NCI-H526 treated with DMSO at 0.1 percent for 48 hours (cell line): ENCODE measurements at places on chromosomes 1 and 21.

GRCh38 chr1:38991638-38992411, 749 bp downstream of the AKIRIN1 start:
- DNase-seq = peak; percentile 45

GRCh38 chr1:116203181-116203723, 92.1 kb downstream of the MAB21L3 start:
- no peak for DNase-seq

DNA sequence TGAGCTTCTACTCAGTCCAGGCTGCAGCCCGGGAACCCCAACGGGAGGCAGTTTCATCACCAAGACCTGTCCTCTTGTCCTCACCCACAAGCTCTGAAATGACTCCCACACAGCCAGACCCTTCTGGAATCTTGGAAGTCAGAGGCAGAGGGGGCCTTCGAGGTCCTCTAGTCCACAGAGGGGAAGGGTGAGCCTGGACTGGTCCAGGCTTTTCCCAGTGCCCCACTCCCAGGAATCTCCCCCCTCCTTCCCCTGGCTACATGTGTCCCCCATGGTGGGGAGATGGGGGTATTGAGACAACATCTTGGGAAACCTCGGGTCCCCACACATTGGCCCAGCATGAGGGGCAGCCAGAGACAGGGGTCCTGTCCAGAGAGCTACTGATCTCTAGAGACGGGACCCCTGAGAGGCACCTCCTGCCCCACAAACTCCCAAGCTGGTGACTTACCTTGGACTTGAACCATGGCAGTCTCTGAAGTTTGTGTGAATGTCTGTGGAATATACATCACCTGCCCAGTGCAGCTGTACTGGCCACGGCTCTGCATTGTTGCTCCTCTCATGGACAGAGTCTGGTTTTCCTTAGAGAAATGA, 19.4 kb upstream of the SLAMF9 start:
- no peak for DNase-seq

- no peak for DNase-seq
Measured at GRCh38 chr1:12177156-12177998, 10.6 kb downstream of the TNFRSF1B start.

DNA sequence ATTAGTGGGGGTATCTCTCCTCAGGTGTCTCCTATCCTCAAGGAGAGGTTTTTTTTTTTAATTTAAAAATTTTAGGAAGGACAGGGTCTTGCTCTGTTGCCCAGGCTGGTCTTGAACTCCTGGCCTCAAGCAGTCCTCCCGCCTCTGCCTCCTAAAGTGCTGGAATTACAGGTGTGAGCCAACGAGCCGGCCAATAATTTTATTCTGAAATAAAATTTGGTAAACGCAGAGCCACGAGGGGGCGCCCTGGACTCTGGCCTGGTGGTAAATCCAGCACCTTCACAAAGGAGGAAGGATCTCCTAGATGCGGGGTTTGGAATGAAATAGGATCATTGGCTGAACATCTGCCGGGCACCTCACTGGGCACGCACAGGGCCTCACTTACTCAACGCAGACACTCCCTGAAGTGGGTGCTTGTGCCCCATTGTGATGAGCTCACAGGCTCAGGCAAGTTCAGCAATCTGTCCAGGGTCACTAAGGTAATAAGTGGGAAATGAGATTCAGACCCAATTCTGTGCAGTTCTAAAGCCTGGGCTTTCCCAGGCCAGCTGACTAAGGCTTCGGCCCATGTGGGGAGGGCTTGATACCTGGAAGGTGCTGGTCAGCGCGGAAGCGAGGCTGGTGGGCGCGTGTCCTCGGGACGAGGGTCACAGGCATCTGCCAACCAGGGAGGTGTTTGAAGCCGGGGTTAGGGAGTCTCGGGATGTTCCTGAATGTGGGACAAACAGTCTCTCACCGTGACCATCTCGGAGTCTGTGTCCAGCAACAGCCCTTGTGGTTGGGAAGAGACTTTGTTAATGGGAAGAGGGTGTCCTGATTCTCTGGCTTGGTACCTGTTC, 32.7 kb upstream of the ETV3 start:
- DNase-seq = peak; percentile 41
